ENCODE measurements at places on chromosomes 6 and 20. TPM values are rescaled to one million over a fixed set of nuclear protein-coding genes. Genes with fewer than 3 reads are reported as not detected.

Gene C6orf132
- total RNA-seq: 81.7 TPM

Gene AVP
- total RNA-seq: not detected

Gene HECA
- total RNA-seq: 38.7 TPM

Gene CCND3
- 40.6 TPM for total RNA-seq

Gene OTOR
- total RNA-seq: not detected

Gene ADGRF5
- total RNA-seq: 0.29 TPM

Gene BPIFB1
- not detected for total RNA-seq

Gene SLC12A5
- total RNA-seq: not detected

Gene LY6G6D
- total RNA-seq: not detected

Gene SLC16A10
- total RNA-seq: 39.6 TPM

Gene FAM217A
- total RNA-seq: not detected

Gene MAP1LC3A
- total RNA-seq: 19.8 TPM

Gene VWA7
- 5.3 TPM for total RNA-seq

Gene TRAPPC3L
- total RNA-seq: not detected

Gene SIRPB2
- total RNA-seq: 2.9 TPM

Gene TPMT
- 0.89 TPM for total RNA-seq

GRCh38 chr6:157093536-157093935 lies 229.8 kb downstream of the TMEM242 start:
- DNase-seq: peak; percentile 64

GRCh38 chr6:73139681-73140383 lies 85.5 kb downstream of the KHDC1L start:
- DNase-seq: no peak

DNA sequence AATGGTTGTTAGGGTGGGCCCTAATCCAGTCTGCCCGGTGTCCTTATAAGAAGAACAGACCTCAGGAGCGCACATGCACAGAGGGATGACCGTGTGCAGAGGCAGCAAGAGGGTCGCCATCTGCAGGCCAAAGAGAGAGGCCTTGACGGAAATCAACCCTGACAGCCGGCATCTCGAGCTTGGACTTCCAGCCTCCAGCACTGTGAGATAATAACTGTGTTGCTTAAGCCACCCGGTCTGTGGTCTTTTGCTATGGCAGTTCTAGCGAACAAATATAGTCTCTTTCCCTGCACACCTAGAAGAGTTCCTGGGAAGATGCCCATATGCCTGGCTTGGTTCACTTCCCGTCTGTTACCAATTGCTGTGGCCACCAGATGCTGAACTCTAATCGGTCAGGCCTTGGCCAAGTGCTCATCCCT lies 35.3 kb upstream of the PTGIS start:
- no peak for DNase-seq

GRCh38 chr6:161736781-161737292 lies 463.0 kb upstream of the AGPAT4 start:
- DNase-seq: no peak

GRCh38 chr20:33394718-33395117 lies 6.6 kb downstream of the CDK5RAP1 start:
- DNase-seq: no peak

- DNase-seq: no peak
Measured at GRCh38 chr6:167444602-167445346, 119.9 kb downstream of the TTLL2 start.

DNA sequence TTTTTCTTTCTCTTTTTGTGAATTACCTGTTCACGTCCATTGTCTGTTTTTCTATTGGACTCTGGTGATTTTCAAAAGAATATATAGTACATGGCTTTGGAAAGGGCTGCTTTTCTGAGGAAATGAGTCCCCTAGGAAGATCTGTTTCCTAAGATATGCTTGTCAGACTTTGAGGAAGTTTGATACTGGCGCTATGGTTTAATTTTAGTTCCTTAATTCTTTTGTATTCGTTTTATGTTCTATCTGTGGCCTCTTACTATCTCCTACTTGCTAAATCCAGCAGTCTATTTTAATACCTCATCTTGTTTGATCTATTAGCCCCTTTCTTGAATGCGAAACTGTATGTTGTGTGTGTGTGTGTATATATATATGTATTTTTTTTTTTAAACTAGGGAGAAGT lies 101.9 kb downstream of the LIN28B start:
- DNase-seq: no peak

GRCh38 chr6:17149571-17149970 lies 47.7 kb downstream of the STMND1 start:
- DNase-seq: no peak

DNA sequence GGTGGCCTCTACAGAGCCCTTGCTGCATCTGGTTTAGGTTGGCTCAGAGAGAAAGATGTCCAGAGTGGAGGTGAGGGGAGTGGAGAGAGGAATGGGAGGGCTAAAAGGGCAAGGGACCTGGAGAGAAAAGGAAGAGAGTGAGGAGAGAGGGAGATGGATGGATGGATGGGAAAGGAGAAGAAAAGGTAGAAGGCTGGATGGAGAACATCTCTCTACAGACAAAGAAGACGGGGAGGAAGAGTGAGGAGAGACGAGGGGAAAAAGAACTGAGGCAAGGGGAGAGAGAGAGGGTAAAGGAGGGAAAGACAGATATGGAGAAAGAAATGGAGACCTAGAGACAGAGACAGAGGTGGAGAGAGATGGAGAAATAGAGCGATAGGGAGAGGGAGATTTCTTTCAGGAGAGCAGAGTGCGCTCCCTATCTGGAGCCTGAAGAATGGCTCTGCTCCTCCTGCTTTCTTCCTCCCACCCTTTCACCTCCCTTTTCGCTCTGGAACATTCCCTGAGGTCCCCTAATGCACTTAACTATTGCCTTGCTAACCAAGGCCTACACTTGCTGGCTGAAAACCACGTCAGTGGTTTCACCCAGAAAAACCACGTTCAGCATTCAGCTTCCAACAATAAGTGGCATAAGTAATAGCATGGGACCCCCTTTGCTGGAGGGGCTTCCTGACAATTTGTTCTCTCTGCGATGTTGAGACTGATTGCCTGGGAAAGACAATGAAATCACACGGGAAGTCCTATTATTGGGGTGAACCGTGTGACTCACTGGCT lies 286.3 kb downstream of the CDH26 start:
- DNase-seq: no peak

- no peak for DNase-seq
Measured at GRCh38 chr20:14303651-14304050, 33.8 kb downstream of the FLRT3 start.

DNA sequence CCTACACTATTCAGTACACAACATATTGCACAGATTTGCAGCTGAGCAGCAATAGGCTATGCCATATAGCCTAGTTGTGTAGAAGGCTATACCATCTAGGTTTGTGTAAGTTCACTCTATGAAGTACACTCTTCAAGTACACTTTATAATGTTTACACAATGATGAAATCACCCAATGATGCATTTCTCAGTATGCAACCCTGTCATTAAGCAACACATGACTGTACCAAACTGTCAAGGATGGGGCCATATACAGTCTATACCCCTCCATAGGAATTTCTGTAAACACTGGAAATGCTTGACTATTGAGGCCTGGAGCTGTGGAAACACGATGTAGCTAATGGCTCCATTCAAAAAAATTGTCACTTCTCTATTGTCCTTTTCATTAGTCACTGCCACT lies 535.4 kb downstream of the EPM2A start:
- no peak for DNase-seq

DNA sequence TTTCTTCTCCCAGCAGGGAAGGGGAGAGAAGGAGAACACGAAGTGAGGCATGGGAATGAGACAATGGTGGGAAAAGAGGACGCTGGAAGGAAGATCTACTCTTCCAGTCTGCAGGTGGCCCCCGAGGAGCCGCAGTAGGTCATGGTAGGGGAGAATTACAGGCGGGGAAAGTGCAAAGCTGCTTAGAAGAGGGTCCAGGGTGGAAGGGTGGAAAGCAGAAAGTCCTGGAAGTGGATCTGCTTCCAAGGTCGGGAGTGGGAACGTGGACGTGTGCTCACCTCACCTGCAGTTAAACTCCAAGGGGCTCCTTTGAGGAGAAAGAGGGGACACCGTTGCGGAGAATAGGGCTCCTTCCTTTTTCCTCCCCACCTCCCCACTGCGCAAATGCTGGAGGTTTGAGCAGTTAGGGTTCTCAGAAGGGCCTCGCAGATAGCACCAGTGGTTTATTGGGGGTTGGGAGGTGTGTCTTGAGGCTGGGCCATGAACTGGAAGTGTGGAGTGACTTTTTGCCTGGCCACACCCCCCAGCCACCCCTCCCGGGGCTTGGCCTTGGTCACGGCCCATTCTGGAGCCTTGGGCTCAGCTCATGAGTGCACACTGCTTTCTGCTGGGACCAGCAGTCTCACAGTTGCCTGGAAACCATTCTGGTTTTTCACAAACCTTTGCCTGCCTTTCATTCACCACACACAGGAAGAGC lies 100.4 kb upstream of the MLN start:
- DNase-seq: no peak

DNA sequence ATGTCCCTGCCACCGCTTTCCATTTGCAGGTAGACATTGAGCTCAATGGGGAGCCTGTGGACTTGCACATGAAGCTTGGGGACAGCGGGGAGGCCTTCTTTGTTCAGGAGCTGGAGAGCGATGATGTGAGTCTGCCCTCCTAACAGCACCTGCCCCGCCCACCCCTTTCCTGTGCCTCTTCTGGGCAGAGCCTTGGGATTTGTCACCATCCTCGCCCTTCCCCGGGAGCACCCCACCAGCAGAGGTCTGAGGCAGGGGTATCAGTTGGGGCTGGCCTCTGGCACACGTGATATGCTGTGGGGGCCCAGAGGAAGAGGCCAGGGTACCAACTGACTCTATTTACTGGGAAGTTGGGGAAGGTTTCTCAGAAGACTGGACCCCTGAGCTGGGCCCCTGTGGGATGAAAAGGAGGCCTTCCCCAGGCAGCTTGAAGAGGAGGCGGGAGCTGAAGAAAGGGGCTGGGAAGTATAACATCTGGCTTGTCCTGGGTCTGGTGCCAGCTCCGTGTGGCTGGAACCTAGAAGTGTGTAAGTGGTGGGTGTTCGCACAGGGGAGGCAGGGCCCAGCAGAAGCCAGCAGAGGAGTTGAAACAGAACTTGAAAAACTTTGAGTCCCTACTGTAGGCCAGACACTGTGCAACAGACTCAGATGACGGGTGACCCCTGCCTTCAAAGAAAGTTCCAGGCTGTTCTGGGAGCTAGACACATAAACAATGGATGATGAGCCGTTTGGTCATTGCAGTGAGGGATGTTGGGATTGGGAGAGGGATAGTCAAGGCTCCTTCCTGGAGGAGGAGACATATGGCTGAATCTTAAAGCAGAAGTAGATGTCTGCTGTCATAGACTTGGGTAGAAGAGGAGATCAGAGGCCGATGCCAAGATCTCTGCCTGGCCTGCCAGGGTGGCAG lies 7.2 kb downstream of the LPIN3 start:
- DNase-seq: peak; percentile 73

DNA sequence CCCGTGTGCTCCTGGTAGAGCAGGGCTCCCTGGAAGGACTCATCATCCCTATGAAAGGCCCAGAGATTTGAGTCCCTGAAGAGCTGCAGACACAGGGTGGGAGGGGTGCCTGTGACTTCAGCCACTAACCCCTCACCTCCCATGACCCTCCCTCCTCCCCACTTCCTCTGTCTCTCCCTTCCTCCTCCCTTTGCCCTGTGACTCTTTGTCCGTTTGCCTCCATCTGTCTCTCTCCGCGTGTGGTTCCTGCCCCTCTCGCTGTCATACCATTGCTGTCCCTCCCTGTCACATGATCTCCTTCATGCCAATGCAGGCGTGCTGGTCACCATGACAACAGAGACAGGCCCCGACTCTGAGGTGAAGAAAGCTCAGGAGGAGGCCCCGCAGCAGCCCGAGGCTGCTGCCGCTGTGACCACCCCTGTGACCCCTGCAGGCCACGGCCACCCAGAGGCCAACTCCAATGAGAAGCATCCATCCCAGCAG lies 19.0 kb downstream of the EPB41L1 start:
- DNase-seq: no peak

GRCh38 chr6:119348748-119349360 lies 707 bp downstream of the MAN1A1 start:
- peak; percentile 26 for DNase-seq

DNA sequence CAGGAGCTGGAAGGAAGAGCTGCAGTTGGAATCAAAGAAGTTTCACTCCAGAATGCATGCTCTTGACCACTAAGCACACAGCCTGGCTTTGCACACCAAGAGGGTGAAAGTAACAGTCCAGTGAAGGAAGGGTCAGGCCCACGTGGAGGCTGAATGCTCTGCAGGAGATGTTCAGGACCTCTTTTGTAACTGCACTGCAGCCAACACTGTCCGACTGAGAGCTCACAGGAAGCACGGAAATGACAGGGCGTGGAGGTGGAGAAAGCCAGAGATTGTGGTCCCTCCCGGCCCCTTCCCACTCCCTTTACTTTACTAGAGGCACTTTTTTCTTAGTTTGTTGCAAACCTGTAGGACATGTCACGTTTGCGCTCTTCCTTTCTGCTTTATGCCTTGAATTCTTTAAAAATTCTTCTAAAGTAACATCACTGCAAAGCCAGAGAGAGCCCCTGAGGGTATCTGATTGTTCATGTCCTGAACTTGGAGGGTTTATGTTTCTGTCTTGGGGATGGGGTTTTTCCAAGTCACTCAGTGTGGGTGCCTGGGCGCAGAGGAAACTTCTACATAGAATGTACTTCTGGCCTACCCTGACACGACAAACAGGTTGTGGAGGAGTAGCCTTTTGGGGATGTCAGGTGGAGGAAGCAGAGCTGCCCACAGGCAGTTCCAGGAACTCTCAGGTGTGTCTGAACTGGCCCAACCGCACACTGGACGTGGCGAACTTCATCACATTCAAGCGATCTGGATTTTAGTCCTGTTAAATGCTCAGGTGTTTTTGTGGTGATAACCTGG lies 40.9 kb downstream of the JAG1 start:
- DNase-seq: no peak

- no peak for DNase-seq
Measured at GRCh38 chr6:91672201-91672600, 1085.3 kb upstream of the MAP3K7 start.

DNA sequence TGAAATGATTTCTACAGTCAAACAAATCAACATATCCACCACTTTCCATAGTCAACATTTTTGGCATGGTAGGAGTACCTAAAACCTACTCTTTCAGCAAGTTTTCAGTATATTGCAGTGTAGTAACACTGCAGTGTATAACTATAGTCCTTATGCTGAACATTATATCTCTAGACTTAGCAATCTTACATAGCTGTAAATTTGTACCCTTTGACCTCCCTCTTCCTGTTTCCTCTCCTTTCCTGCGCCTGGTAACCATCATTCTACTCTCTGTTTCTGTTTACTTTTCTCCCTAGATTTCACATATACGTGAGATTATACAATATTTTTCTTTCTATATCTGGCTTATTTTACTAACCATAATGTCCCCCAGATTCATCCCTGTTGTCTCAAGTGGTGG lies 40.2 kb downstream of the SMAP1 start:
- DNase-seq: no peak

- peak; percentile 39 for DNase-seq
Measured at GRCh38 chr6:37990762-37991525, 171.4 kb downstream of the ZFAND3 start.

GRCh38 chr20:5353624-5354496 lies 37.1 kb upstream of the PROKR2 start:
- no peak for DNase-seq
